ENCODE measurements at places on chromosomes 7 and 10. TPM values are rescaled to one million over a fixed set of nuclear protein-coding genes. Genes with fewer than 3 reads are reported as not detected.

The BTBD16 gene
- 0.15 TPM for total RNA-seq

The TLL2 gene
- total RNA-seq = under 0.01 TPM

The PRDX3 gene
- 191 TPM for total RNA-seq

The NPSR1 gene
- not detected for total RNA-seq

The FGFBP3 gene
- 0.50 TPM for total RNA-seq

The ITIH5 gene
- total RNA-seq = 2.8 TPM
